ENCODE measurements at places on chromosomes 3 and 15. TPM values are rescaled to one million over a fixed set of nuclear protein-coding genes. Genes with fewer than 3 reads are reported as not detected.

Gene LRRK1
- 1.6 TPM for total RNA-seq

Gene NOX5
- total RNA-seq = 0.63 TPM

Gene IL5RA
- total RNA-seq = 1.3 TPM

Gene ABHD14A
- 23.2 TPM for total RNA-seq

Gene C3orf22
- total RNA-seq = not detected

Gene PLXNB1
- total RNA-seq = 152 TPM

Gene A4GNT
- total RNA-seq = not detected

Gene DUOXA2
- not detected for total RNA-seq

Gene MOBP
- total RNA-seq = 0.63 TPM

Gene TPRG1
- total RNA-seq = 2.5 TPM

Gene GRK7
- total RNA-seq = 0.31 TPM

Gene OR5H1
- not detected for total RNA-seq

Gene SHISA5
- total RNA-seq = 64.8 TPM

Gene CPB1
- not detected for total RNA-seq
